ENCODE measurements at places on chromosomes 2 and 18.

GRCh38 chr2:232483311-232483922, 4.2 kb downstream of the ECEL1 start:
- DNase-seq, result no peak

DNA sequence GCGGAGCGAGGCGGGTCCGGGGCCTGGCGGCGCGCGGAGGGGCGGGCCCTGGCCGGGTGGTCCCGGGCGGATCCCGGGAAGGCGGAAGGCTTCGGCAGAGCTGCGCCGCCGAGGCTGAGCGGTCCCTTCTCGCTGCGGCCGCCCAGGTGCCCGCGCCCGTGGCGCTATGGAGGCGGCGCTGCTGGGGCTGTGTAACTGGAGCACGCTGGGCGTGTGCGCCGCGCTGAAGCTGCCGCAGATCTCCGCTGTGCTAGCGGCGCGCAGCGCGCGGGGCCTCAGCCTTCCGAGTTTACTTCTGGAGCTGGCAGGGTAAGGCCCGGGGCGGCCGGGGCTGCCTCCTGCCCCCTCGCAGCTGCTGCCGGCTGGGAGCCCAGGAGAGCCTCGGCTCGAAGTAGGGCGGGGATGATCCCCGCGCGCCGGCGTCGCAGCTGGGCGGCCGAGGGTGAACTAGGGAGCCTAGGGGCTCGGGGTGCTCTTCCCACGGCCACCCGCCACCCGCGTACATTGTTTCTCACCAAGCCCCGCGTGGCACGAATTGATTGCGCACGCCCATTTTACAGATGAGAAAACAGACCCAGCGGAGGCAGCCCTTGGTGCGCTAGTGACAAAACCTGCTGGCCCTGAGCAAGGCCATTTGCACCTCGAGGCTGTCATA, at the start of gene SLC66A3:
Gene SLC66A3, plus strand, starts transcription at position 87 of the 655 bp plus-strand sequence. Its CDS starts 80 bp downstream, at position 167.
- no peak for DNase-seq

DNA sequence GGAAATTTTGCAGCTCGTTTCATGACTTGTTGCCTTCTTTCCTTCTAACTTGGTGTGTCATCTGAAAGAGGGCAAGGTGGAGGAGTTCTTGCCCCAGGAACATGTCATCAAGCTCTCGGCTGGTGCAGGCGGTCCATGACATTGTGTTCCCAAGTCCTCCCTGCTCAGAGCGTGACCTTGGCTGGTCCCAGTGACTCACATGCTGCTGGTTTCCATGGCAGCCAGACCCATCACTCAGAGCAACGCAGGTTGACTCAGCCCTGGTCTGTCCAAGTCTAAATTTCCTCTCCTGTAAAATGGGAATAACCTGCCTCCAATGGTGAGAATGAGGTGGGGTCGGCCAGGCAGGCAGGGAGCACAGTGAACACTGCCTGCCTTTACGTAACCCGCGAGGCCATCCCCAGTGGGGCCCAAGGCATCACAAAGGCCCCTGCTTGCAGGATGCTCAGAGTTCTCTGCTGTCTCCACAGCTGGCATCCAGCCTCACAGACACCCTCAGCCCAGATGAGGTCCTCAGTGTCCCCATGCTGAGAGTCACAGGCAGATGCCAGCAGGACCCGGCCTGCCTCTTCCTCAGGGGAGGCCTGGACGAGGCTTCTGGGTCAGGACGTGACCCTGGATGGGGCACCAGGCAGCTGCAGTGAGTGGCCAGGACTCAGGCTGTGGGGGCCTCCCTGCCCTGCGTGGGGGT, 143.7 kb downstream of the TPO start:
- no peak for DNase-seq

DNA sequence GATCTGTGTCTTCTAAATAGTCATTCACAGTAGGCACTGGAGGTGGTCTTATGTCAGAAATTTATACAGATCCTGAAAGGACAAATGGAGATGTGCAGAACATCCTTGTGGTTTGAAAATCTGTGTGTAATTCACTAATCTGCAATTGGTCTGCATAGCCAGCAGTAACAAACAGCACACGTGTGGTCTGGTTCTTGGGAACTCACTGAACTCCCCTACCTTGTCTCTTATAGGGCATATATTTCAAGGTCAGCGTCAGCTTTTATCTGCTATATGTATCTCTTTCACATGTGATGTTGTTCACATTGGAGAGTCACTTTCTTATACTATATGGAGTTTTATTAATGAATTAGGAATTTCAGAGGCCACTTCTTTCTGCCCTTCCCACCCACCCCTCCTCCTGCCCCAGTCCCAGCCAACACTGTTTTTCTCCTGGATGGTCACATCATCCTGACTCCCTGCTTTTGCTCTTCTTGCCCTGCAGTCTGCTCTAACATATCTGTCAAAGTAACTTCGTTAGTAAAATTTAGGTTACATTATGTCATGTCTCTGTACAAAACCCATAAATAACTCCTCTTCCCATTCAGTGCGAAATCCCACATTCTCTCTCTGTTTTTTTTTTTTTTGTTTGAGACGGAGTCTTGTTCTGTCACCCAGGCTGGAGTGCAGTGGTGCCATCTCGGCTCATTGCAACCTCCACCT, 35.4 kb upstream of the CABYR start:
- DNase-seq, result no peak

GRCh38 chr2:41294331-41294730, 753.5 kb upstream of the PKDCC start:
- no peak for DNase-seq

- no peak for DNase-seq
Observed at GRCh38 chr18:11512096-11513025, 97.0 kb upstream of the SLC35G4 start.

GRCh38 chr2:160425434-160426151, 68.0 kb downstream of the RBMS1 start:
- DNase-seq, result no peak

- no peak for DNase-seq
Observed at GRCh38 chr2:240655931-240656886, 26.5 kb downstream of the AQP12B start.

GRCh38 chr2:170411660-170412059, 233.7 kb downstream of the MYO3B start:
- no peak for DNase-seq

- DNase-seq, result no peak
Observed at GRCh38 chr2:74440378-74441169, 1.2 kb downstream of the RTKN start.

GRCh38 chr2:42040643-42041278, 7.1 kb upstream of the PKDCC start:
- no peak for DNase-seq

DNA sequence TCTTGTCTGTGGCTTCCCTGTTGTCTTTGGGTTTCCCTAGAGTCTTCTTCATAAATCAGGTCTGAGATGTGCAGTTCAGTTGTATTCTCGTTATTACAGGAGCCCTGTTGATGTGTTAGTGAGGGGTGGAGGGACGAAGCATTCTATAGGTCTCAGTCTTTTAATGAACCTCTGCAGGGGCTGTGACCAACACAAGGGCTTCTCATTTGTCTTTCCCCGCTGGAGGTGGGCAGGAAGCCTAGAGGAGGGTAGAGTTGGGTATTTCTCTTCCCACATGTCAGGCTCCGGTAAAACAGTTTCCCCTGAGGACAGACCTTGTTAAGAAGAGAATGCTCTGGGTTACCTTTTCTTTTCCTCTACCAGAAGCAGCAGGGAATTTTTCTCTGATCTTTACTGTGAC, 31.2 kb downstream of the PROC start:
- DNase-seq, result no peak

- DNase-seq, result no peak
Observed at GRCh38 chr2:172448544-172449267, 21.3 kb downstream of the ITGA6 start.

DNA sequence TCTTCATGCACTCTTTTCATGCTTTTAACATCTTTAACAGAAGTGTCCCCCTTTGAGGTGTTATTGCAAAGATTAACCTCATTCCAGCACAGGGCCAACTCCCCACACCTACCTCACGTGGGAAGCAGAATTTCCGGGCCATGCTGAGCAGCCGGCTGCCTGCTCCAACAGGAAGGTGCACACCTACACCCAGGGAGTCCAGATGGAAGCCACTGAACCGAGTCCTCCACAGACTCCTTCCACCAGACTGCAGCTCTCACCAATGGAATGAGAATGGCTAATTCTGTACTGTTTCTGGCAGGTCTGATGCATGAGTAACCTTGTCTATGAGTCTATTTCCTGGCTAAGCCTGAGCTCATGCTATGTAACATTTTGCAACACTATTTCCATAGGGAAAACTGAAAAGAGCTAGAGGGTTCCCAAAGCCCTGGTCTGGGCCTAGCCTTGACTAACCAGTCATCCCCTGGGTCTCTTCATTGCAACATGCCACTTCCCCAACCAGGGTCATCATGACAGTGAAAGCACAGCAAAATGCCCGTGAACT, 11.0 kb downstream of the ERFE start:
- DNase-seq, result no peak

DNA sequence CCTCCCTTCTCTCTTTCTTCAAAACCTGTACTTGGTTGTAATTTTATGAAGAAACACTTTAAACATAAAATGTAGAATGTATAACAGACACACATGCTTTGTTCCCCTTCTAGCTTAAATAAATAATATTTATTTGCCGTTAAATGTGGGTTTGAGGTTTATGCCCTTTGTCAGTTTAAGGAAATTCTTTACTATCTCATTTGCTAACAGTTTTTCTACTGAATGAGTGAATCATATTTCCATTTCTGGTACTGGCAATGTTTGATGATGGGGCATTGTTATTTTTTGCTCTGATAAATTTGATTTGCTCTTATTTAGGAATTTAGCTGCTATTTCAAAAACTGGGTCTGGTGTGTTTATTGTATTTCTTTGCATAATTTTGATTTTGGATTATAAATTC, 555.6 kb downstream of the CCDC85A start:
- DNase-seq, result no peak

- no peak for DNase-seq
Observed at GRCh38 chr2:8002765-8003393, 679.0 kb upstream of the ID2 start.

GRCh38 chr2:108304975-108305374, 16.3 kb downstream of the SULT1C2 start:
- DNase-seq, result no peak

DNA sequence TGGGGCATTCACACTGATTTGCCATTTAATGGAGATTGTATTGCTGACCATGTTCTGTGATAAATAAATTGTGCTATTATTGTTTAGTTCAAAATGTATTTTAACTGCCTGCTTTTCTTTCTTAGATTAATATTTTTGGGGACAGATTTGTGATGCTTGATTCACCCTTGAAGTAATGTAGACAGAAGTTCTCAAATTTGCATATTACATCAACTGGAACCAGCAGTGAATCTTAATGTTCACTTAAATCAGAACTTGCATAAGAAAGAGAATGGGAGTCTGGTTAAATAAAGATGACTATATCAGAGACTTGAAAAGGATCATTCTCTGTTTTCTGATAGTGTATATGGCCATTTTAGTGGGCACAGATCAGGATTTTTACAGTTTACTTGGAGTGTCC, 1.8 kb downstream of the DNAJC10 start:
- no peak for DNase-seq

- no peak for DNase-seq
Observed at GRCh38 chr2:240707821-240708220, 16.2 kb downstream of the AQP12A start.

GRCh38 chr2:97728091-97728731, 14.8 kb downstream of the ZAP70 start:
- DNase-seq, result no peak

GRCh38 chr2:193793914-193794313, 1599.2 kb upstream of the TMEFF2 start:
- DNase-seq, result no peak

GRCh38 chr2:239164335-239164871, 236.4 kb downstream of the HDAC4 start:
- DNase-seq, result no peak

GRCh38 chr18:44914028-44914427, 233.3 kb downstream of the SETBP1 start:
- DNase-seq, result no peak

GRCh38 chr2:159249990-159250715, 36.4 kb downstream of the WDSUB1 start:
- DNase-seq, result no peak

- no peak for DNase-seq
Observed at GRCh38 chr18:75837316-75837715, 409.8 kb upstream of the SMIM21 start.

DNA sequence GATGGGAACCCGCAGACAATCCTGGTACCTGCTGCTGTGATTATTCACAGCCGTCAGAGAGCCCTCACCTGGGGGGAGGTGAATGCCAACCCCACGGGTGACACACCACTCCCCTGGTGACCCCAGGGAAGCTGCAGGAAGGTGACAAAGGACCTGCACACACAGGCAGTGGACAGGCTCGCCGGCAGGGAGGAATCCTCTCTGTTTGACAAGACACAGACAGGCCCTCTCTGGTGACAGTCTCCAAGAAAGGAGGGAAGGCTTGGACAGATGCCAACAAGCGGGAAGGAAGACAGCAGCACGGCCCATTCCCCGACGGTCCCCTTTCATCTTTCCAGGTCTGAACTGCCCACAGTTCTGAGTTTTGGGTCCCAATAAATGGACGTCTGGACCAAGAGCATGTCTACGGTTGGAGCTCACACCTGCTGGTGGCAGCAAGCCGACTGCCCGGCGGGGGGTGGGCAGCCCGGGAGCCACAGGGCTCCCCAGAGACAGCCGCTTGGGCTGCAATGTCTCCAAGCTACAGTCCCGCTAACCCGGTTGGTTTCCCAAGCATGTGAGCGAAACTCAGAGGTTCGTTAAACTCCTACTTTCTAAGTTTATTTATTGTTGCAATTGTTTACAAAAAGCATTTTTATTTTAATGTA, 31.8 kb downstream of the HDAC4 start:
- no peak for DNase-seq

GRCh38 chr18:40404284-40404683, 1550.8 kb upstream of the PIK3C3 start:
- DNase-seq, result no peak

DNA sequence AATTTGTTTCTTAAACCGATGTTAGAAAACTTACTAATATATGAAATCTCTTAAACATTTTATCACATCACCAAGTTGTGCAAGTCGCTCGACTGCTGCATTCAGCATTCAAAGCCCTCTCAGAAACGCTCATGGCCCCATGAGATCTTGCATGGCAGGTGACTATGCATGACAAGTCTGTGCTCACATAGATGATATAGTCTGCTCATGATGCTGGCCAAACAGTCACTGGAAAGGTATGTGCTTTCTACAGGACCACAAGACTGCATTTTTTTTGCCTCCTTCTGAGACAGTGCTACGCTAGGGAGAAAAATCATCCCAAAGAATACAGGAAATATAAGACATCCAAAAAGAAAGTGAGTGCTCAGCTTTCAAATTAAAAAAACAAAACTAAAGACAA, 98.3 kb upstream of the ZBTB14 start:
- DNase-seq, result no peak

DNA sequence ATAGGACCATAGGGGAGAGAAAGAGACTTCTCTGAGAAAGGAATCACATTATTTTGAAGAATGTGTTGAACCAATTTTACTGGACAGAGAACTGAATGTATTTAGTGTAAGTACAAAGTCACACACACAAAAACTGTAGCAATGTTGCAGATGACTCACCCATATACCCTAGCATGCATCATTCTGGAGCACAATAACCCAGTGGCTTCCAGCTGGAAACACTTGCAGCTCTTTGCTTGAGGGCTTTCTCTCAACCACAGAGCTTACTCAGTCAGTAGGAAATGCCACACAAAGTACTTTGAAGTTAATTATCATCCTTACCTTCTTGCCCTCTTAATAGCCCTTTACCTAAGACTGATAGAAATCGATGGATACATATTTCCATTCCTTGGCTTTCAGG, 760.0 kb upstream of the FSHR start:
- DNase-seq, result no peak

All from stimulated activated CD8-positive, alpha-beta memory T cell treated with anti-CD3 and anti-CD28 coated beads, Interleukin-2, amount 100 ng/mL, for 1 hour (primary cell).